ENCODE measurements at places on chromosomes 3 and 15.

GRCh38 chr3:2921903-2922302, 188.3 kb downstream of the IL5RA start:
- peak; percentile 13 for DNase-seq

GRCh38 chr15:66149871-66150270, 103.7 kb downstream of the MEGF11 start:
- no peak for DNase-seq

DNA sequence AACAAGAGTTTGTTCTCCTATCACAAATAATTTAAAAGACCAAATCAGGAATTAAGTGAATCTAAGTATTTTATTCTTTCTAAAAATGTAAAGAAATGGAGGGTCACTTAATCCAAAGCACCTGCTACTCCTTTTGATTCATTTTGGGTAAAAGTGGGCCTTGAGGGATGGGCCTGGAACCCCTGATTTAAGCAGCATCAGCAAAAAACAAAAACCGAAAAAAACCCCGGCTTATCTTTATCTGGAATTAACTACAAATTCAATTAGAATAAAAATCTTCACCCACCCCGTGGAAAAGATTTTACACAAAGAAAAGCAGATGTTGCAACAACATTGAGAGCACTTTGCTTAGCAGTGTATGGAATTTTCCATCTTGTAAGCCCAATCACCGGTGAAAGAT, 1018.2 kb downstream of the MCTP2 start:
- no peak for DNase-seq

- no peak for DNase-seq
These were observed 331.9 kb upstream of the WNT5A start for GRCh38 chr3:55819005-55819404.

DNA sequence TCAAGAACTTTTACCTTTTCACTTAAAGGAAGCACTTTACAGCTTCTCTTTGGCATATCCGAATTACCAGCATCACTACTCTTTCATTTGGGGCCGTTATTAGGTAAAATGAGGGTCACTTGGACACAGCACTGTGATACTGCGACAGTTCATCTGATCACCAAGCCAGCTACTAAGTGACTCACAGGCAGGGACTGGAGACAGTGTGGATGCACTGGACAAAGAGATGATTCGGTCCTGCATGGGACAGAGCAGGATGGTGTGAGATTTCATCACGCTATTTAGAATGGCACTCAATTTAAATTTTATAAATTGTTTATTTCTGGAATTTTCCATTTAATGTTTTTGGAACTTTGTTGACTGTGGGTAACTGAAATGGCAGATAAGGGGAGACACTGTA, 166.9 kb upstream of the IL12A start:
- no peak for DNase-seq

DNA sequence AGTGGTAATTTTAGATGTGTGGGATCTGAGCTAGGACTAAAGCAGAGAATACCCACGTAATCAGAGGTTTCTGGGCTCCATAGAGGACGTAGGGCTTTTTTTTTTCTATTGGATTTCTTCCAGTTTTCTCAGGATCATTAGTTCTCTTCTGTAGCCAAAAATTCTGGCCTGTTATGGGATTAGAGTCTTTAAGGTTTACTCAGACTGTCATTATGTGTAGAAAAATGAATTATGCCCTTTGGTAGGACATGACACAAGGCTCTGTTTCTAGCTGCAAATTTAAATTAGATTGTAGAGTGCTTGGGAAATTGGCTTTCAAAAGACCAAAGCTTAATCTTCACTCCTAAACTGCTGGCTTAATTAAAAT, 1.9 kb downstream of the SETD5 start:
- peak; percentile 46 for DNase-seq

- DNase-seq, result no peak
These were observed 178.8 kb downstream of the NSMCE3 start for GRCh38 chr15:29090617-29091466.

DNA sequence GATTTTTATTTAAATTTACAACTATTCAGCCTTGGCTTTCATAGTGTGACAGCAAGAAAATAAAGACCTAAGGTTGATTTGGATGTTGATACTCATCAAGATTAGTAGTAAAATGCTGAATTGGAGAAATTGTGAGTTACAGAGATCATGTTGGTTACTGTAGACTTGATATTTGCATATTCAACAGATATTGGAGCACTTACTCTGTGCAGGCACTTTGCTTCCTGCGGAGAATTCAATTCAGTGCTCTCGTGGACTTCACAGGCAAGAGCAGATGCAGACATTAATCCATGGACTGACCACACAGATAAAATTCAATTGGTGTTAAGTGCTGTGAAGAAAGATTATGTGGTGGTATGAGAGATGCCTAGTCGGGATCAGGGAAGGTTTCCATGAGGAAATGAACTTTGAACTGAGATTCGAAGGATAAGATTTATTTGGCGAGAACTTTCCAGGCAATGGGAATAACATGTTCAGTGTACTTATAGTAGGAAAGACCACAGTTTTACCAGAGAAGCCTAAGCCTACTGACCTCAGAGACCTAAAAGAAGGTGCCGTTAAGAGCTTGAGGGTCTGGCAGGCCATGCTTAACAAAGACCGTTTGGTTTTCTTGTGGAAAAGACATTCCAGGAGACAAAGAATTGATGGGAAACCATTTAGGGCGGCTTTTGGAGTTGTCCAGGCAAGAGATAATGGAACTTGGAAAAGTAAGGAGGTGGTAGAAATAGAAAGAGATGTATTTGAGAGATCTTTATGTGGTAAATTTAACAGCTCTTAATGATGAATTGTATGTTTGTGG, 4.3 kb downstream of the SELENOT start:
- DNase-seq, result no peak

DNA sequence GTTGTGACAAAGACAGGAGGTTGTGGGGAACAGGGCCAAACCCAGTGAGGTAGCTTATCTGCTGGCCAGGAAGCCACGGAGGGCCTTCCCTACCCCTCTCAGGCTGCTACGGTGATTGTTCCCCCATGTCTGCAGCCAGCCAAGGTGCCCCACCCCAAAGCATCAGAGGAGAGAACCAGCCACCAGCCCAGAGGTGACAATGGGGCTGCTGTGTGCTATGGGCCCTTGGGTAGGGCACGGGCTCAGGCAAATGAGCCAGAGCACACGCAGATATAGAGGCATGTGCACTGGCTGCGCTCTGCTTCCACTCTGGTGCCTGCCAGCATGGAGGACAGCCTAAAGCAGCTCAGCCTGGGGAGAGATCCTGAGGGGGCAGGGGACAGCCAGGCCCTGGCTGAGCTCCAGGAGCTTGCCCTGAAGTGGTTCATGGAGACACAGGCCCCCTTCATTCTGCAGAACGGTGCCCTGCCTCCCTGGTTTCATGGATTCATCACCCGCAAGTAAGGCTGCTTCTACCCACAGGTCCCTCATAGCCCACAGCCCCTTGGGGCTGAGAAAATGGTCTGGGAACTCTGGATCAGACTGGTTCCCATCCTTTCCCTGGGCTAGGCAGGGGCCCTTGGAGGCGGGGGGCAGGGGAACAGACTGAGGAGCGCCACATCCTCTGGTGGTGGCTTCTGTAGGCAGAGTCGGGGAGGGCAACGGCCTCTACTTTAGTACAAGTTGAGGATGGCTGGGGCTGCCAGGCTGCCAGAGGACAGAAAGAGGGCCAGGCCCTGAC, at the start of gene SH2D7:
TSS of gene SH2D7 (plus strand) at position 301 of the 781 bp plus-strand sequence. CDS start at position 325, 24 bp downstream.
- DNase-seq, result no peak

DNA sequence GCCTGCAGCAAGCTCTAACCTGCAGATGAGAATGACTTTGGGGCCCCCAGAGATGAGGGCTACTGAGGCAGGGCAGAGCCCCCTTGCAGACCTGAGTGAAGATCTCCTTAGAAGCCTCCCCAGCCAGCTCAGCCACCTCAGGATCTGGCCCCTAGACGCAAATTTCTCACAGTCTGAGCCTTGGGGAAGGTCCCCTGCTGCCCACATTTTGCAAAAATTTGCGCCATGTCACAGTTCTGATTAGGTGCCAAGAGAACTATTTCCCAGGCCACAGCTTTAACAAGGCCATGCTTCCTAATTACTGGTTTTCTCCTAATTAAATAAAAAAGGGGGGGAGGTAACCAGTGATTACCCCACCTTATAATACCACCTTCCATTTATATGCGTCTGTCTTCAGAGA, 81.0 kb upstream of the HES1 start:
- no peak for DNase-seq

GRCh38 chr3:100169201-100169920, 55.1 kb upstream of the FILIP1L start:
- DNase-seq, result no peak

- DNase-seq, result no peak
These were observed 158.8 kb downstream of the IL20RB start for GRCh38 chr3:137116619-137117018.
